ENCODE measurements at places on chromosomes 1 and 21.
A peak's percentile ranks its signal among the peaks of the same experiment; 100 is the strongest.

DNA sequence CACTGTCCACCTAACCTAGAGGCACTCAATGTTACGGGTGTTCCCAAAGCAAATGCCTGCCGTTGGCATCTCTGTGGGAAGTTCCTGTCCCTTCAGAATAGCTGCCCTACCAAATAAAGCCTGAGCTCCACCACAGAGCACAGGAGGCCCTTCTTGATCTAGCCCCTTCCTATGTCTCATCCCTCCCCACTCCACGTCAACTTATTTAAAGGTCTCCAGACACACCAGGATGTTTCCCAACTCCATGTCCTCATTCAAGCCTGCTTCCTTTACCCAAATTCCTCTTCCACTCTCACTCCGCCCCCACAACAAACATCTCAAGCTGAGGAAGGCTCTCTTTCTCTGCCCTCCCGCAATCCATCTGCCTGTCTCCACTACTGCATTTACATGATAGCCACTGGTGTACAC lies 87.7 kb downstream of the TGFBR3 start:
- DNase-seq: peak; percentile 29

- no peak for DNase-seq
These were observed 908 bp upstream of the ELK4 start for GRCh38 chr1:205632669-205633169.

GRCh38 chr1:94119306-94119705 lies 1.6 kb downstream of the ABCA4 start:
- DNase-seq: no peak

DNA sequence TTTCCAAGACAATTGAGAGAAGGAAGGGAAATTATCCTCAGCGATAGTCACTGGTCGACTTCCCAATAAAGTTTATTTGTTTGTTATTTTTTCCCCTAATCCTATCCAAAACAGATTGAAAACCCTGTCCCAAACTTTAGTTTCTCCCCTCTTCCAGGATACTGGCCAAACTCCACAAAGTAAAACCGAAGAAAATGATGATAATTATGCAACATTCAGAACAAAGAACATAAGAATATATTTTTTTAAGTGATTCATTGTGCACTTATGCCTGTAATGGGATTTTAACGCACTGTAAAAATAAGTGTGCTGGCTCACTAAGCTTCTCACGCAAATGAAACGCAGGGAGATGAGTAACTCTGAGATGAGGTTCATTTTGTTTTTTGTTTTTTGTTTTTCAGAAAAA lies 6.0 kb downstream of the GLIS1 start:
- peak; percentile 93 for DNase-seq

DNA sequence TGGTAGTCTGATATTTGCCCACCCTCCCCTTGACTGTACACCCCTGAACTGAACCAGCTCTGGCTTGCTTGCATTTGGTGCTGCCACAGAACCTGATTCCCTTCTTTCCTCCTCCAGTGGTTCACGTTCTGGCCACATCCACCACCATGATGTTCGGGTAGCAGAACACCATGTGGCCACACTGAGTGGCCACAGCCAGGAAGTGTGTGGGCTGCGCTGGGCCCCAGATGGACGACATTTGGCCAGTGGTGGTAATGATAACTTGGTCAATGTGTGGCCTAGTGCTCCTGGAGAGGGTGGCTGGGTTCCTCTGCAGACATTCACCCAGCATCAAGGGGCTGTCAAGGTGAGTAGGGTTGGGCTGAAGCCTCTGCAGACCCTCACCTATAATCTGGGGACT lies 1.8 kb downstream of the CDC20 start:
- no peak for DNase-seq

- no peak for DNase-seq
These were observed at the start of gene KLHDC8A for GRCh38 chr1:205356440-205357139. Gene KLHDC8A (minus strand): TSS chr1:205356922. CDS start chr1:205343604, 13,318 bp downstream.

GRCh38 chr1:159751031-159751430 lies 29.7 kb upstream of the DUSP23 start:
- no peak for DNase-seq

DNA sequence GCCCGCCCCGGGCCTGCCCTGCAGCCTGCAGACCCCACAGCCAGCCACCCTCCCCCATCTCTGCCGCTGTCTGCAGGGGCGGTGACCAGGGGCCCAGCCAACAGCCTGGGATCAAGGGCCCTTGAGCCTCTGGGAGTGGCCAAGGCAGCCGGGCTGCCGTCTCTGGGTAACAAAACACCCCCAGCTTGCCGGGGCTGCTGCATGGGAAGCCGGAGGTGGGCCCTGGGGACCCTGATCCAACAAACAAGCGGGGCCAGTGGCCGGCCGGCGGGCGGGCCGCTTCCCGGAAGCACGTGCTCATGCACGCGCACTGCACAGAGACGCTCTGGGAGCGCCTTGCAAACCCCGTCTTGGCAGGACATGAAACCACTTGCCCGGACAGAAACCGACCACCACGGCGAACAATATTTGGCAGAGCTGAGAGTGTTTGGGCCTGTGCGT lies 13.2 kb downstream of the MEGF6 start:
- peak; percentile 43 for DNase-seq

DNA sequence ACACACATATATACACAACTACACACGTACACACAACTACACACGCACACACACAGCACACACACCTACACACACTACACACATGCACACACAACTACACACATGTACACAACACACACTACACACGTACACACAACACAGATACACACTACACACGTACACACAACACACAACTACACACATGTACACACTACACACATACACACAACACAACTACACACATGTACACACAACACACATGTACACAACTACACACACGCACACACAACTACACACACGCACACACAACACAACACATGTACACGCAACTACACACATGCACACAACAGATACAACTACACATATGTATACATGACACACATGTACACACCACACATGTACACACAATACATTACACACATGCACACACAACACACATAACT lies 318.1 kb downstream of the CAMTA1 start:
- DNase-seq: no peak

DNA sequence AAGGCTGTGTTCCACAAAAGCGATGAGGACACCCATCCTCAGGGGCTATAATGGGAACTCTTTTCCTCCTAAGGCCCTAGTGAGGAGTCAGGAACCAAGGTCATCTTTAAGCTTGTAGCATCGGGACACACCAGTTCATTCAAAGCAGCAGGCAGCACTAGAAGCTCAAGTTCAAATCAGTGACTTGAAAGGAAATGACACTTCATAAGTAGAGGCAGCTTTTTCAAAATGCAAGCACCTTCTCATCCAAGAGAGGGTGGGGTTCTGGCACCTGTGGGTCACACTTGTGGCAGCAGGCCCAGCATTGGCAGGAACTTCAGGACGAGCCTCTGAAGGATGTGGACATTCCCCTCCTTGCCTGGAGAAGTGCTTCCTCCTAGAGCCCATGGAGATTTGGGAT lies 496.3 kb downstream of the KIF26B start:
- peak; percentile 28 for DNase-seq

DNA sequence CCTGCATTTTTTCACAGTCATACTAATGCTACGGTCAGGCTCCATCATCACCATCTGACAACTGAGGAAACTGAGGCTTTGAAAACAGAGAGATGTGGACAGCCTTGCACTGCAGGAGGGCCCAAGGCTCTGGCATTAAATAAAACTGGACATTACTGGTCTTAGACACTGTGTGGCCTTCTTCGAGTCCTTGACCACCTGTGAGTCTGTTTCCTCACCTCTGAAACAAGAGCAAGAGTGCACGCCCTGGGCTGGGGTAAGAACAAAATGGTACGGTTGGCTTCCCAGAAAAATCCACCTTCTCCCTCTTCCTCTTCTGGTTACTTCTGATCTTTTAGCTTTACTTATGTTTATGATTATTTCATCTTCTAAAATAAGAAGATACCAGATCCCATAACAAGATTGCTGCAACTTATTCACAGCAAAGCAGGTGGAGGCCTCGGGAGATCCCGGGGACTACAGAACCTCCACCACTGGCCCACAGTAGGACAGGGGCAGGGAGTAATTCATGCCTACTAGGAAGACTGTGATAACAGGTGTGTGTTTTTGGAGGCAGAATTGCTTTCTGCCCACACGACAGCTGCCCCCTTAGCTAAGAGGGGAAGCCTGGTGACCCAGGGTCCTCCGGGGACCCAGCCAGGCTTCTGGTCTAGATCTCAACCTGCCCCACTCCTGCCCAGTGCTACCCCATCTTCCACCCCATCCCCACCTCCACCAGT lies 156.4 kb upstream of the EDN2 start:
- DNase-seq: no peak

- DNase-seq: no peak
These were observed 30.5 kb downstream of the CAMTA1 start for GRCh38 chr1:6815726-6816125.

DNA sequence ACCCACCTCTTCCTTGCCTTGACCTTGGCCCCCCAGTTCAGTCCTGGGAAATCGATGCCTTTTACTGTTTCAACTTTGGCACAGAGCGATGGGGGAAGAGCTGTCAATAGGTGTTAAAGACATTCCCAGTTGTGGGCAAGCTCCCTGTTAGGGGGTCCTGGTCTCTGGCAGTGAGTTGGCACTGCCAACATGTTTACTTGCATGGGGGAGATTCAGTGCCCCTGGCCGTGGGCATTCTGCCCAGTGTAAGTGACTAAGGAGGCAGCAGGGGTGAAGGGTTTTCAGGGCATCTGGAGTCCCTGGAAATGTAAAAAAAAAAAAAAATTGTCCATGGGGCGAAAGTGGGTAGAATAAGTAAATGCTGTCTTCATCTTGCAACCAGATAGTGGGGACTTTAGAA lies 407.0 kb downstream of the PTPRU start:
- DNase-seq: no peak

DNA sequence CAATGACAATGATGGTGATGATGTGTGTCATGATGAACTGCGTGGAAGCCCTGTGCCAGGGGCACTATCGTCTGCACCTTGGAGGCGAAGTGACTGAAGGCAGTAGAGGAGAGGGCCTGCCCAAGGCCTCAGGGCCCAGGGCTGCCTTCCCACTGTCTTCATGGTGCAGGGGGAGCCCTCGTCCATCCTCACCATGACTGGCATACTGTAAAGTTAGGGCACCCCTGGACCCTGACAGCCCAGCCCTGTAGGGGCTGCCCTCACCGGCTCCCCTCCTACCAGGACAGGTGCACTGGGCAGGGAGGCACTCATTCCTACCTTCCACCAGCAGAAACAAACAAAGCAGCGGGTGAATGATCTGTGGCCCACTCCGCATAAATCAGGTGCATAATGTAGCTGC lies 156.9 kb upstream of the C1orf174 start:
- no peak for DNase-seq

- no peak for DNase-seq
These were observed 285.6 kb downstream of the CACNA1E start for GRCh38 chr1:181768930-181769280.

- no peak for DNase-seq
These were observed 11.2 kb downstream of the MINDY1 start for GRCh38 chr1:150995460-150995859.

- DNase-seq: no peak
These were observed 624 bp downstream of the RIPK4 start for GRCh38 chr21:41765973-41766882.

GRCh38 chr21:16592381-16592780 lies 862.6 kb downstream of the USP25 start:
- no peak for DNase-seq

DNA sequence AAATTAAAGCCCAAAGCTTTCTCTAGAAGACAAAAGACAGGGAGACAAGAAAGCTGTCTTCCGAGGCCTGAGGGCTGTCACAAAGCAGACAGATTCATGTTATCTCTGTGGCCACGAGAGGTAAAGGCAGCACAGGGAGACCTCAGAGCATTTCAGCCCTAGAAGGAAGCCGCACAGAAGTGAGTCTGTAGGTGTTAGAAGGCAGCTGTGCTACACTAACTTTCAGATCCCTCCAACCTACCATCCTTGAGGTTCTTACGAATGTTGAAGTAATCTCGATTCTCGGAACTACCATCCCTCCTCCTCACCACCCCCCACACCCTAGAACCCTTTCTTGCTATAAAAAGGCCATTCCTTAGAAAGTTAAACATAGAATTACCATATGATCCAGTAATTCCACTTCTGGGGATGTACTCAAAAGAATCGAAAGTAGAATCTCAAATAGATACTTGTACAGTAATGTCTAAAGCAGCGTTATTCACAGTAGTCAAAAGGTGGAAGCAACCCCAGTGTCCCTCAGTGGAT lies 21.5 kb upstream of the LYST start:
- no peak for DNase-seq

DNA sequence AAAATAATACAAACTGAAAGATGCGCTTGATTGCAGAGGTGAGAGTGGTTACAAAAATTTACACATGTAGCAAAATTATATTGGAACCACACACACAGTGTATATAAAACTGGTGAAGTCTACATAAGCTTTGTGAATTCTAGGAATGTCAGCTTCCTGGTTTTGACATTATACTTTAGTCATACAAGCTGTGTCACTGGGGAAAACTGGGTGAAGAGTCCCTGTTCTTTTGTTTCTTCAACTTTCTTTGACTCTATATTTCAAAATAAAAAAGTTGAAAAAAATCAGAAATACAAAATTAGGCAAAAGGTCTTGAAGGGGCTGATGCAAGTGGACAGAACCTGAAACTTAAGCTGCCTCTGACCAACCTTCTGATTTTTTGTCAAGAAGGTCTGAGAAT lies 3.0 kb downstream of the C1QC start:
- no peak for DNase-seq

DNA sequence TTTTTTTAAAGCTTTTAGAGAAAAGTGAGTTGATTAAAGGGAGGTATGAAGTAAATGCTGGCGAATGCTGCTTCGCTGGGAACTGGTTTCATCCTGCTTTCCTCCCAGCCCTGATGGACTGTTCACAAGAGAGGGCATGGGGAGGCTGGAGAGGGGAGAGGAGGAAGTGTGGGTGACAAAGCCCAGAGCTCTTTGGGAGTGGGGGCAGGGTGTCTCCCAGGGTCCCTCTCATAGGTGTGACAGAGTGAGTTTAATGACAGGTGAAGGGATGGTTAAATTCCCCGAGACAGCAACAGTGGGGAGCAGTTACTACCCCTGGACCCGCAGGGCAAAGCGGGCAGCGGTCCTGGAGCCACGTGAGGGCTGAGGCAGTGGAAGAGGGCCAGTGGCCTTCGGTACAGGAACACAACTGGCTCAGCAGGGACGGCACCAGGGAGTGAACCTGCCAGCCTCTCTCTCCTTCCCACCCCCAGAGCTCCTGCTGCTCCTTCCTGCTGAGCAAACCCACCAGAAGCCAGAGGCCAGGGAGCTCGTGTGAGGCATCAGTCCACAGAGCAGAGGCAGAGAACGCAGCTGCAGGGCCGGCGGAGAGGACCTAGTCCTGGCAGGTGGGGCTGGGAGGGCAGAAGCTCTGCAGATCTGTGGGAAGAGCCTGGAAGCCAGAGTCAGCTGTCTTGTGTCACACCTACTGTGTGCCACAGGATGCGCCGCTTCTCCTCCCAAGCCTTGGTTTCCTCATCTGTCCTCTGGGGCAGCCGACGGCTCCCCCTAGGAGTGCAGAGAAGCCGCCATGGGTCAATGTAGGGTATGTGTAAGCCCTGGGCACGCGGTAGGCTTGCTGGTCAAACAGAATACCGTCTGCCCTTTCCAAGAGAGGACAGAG lies 20.9 kb upstream of the LRP8 start:
- DNase-seq: no peak
